ENCODE measurements at places on chromosomes 12 and 14.
A peak's percentile ranks its signal among the peaks of the same experiment; 100 is the strongest.

DNA sequence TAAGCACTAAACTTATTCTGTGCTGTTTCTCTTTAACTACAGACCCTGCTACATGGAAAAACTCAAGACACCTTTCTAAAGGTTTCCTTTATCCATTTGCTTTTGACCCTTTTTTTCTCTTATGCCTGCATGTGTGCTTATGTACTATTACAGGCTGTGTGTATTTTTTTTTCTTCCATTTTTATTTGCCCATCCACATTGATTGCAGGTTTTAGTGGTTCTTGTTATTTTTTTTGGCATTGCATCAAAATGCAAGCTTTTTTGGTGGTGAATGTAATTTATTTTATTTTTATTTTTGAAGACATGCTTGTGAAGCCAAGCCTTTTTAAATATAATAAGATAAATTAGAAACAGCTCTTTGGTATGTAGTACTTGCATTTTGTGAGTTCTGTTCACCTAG is 26.7 kb downstream of the DNM1L start:
- DNase-seq: no peak

GRCh38 chr14:90599748-90600507 is 203.1 kb downstream of the CALM1 start:
- peak; percentile 36 for DNase-seq

GRCh38 chr12:5200278-5201087 is 156.8 kb downstream of the KCNA5 start:
- DNase-seq: peak; percentile 11

DNA sequence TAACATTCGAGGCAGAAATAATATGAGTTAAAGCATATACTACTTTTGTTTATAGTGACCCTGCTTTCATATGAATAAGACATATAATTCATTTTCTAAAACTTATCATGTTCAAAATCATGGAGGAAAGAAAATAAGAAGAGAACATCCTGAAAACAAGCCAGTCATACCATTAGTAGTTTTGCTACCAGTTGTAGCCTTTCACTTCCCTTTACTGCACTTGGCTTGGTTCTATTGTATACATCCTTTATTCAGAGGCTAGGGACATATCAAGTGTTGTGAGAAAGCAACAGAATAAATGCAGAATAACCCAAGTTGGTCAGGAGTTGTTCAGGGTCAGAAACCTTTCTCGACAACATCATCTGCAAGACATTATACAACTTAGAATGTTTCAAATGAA is 598.7 kb downstream of the SOX5 start:
- DNase-seq: no peak

- DNase-seq: no peak
These were observed 7.4 kb upstream of the HOXC11 start for GRCh38 chr12:53965281-53966084.

DNA sequence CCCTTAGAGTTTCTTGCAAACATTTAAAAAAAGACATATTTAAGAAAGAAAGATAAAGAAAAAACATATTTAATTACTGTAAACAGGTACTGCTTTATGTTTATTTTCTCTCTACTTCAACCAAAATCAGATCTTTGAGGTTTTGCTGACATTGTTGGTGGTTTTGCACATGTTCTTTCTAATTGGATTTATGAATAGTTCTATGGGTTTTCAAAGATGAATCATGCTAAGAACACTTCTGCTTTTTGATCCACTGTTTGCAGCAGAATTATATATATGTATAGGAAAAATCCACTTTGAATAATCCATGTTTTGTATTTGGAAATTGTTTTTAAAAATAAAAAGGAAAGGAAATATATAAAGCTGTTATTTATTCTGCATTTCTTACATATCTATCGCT is 78.4 kb downstream of the FRMD6 start:
- no peak for DNase-seq

DNA sequence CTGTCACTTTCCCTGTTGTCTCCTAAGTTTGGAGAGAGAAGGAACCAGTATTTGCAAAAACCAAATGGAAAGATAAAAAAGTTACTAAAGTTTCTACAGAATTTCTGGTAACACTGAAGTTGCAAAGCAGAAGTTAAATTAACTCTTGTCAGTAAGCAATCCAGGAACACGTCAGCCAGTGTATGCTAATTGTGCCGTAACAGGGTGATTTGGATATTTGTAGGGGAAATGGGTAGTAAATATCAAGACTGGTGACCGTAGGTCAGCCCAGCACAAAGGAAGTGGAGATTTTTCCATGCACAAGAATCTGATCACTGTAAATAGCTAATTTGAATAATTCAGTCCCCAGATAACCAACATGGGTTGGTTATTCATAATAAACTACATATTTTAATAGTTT is 2.3 kb downstream of the CDKN1B start:
- peak; percentile 85 for DNase-seq

- no peak for DNase-seq
These were observed 17.1 kb downstream of the KIAA0586 start for GRCh38 chr14:58444627-58445026.

GRCh38 chr12:89040146-89040964 is 311.9 kb downstream of the DUSP6 start:
- peak; percentile 25 for DNase-seq

DNA sequence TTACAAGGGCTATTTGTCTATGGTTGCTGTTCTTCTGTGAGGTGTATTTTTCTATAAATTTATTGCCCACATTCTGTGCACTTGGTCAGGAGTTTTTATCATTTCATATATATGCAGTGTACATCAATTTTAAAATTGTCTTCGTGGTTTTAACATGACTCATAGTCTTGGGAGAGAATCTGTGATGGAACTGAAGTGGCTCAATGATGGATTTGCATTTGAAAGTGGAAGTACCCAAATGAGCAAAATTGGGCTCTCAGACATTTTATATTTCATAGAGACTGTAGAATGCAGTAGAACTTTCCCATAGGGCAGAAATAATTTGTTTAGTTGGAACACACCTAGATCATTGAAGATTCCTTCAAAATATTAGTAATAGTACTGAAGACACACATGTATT is 1.9 kb upstream of the SCFD1 start:
- peak; percentile 84 for DNase-seq

GRCh38 chr12:67613040-67613439 is 35.5 kb upstream of the DYRK2 start:
- DNase-seq: no peak

GRCh38 chr14:24292118-24292807 is 7.3 kb downstream of the DHRS1 start:
- DNase-seq: no peak

DNA sequence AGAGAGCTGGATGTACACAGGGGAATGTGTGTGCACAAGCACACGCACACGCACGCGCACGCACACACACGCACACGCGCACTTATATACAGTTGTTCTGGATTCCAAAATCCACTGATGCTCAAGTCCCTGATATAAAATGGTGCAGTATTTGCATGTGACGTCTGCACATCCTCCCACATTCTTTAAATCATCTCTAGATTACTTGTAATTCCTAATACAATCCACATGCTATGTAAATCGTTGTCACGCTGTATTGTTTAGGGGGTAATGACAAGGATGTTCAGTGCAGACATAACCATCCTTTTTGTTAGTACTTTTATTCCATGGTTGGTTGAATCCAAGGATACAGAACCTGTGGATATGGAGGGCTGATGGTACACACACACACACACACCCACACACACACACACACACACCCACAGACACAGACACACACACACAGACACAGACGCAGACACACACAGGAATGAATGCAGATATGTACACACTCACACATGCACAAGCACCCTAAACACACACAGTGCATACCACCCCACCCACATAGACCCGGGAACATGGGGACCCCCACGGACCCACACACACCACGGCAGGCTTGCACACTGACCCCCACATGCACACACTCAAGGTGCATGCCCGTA is 188.5 kb upstream of the PRMT8 start:
- no peak for DNase-seq

Measured in inflammatory macrophage (primary cell).